Fibroblast of skin of left biceps (primary cell): ENCODE measurements at places on chromosomes 6 and 20.

DNA sequence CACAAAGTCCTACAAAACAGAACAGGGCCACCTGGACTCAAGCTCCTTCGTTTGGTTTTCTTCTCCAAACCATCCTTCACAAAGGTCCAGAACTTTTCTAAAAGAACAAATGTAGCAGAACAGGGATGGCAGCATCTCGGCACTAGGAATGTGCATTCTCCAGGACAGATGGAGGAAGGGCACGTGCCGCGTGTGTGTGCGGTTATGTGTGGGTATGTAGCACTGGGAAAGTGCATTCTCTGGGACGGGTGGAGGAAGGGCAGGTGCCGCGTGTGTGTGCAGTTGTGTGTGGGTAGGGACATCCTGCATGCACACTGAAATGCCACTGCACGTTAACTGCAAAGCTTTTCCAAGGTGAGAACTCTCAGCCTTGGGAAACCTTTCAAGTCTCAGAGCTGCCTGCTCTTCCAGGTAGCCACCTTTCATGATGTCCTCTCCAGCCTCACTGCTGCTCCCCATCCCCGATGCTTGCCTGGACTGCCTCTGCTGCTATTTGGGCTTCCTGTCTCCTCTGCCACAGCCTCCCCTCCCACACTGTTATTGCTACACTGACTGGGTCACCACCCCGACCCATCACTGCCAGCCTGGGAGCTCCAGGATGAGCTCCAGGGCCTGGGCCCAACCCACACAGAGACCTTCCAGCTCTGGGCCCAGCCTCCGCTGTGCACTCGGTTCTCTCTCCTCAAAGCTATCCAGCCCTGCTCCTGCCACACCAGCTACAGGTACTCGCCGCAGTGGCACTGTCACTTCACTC lies 47.6 kb downstream of the EZR start:
- no peak for DNase-seq

GRCh38 chr6:11323666-11324452 lies 91.4 kb upstream of the NEDD9 start:
- no peak for DNase-seq

DNA sequence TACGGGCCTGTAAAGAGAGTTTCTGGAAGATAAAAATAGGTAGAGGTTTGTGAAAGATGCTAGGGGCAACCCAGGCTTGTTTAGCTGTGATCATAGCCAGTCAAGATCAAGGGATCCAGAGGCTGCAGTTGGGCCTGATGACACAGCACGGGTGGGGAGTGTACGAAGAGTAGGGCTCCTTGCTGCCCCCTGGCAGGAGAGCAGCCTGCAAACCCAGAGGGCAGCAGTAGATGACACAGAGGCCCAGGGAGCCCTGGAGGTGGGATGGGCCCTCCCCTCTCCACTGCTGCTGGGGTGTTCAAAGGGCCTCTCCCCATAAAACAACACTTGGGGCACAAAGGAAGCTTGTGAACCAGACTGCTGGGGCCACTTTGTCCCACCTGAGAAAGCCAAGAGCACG lies 47.2 kb downstream of the VEGFA start:
- DNase-seq = no peak

DNA sequence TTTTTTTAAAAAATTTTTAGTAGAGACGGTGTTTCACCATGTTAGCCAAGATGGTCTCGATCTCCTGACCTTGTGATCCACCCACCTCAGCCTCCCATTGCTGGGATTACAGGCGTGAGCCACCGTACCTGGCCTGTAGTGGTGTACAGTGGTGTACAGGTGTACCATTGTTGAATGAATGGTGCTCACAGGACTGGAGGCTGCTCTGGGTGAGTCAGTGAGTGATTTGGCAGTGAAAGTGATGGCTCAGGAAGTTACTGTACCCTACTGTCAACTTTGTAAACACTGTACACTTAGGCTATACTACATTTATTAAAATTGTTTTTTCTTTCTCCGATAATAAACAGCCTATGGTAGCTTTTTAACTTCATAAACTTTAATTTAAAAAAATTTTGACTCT lies 122.8 kb upstream of the EEF1E1 start:
- no peak for DNase-seq

GRCh38 chr20:12815231-12815768 lies 193.5 kb upstream of the SPTLC3 start:
- no peak for DNase-seq

DNA sequence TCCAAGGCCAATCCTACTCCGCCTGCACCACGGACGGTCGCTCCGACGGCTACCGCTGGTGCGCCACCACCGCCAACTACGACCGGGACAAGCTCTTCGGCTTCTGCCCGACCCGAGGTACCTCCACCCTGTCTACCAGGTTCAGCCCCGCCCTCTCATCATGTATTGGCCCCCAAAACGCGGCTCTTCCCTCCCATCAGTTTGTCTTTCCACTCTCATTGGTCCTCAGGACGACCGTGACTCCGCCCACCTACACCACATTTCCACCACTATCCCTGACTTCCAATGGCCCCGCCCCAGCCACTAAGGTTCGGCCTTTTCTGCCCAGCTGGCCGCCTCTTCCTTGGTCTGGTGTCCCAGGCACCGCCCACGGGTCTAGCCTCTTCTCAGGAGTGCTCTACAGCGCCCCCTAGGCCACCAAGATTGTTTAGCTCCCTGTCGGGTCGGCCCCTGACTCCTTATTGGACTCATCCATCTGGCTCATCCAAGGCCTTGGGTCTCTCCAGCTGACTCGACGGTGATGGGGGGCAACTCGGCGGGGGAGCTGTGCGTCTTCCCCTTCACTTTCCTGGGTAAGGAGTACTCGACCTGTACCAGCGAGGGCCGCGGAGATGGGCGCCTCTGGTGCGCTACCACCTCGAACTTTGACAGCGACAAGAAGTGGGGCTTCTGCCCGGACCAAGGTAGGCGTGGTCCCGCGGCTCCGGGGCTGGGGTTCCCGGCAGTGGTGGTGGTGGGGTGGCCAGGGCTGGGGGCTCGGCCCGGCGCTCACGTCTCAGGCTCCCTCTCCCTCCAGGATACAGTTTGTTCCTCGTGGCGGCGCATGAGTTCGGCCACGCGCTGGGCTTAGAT lies 3.1 kb downstream of the MMP9 start:
- no peak for DNase-seq

DNA sequence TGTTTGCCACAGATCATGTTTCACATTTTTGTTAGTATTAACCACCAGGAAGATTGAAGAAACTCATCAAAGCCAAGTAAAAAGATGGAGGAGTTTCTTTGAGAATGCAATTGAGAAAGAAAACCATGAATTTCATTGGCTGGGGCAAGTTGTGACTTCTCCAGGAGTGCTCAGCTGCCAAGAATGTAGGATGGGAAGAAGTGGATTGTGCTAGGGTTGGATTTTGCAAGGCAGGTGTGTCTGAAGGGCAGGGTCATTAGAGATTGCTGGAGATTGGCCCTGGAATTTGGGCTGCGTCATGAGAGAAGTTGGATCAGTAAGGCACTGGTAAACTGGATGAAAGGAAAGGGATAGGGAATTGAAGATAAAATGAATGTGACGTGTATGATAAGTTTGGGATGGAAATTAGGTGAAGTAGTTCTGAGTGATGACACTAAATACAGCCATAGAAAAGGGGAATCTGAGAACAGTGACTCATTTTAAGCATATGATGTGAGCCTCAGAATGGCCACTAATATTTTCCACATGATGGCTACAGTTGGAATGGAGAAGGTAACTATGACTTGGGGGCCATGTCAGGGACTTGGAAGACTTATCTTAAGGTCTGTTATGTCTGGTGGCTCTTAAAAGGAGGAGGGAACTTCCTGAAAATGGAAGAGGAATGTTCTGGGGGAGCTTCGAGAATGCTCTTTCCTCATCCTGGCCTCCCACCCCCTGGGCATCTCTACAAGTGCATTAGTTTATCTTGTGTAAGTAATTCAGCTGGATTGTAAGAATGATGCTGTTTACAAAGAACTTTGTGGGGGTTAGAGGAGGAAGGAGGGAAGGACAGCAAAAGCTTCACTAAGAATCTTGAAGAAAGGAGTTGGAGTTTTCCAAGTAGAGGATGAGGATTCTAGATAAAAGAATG lies 27.8 kb upstream of the ERVFRD-1 start:
- no peak for DNase-seq

GRCh38 chr6:27156874-27157458 lies 90.5 kb upstream of the PRSS16 start:
- no peak for DNase-seq

GRCh38 chr20:56949318-56949717 lies 317.1 kb downstream of the BMP7 start:
- DNase-seq = no peak
